ENCODE measurements at places on chromosomes 1 and 21.
A peak's percentile ranks its signal among the peaks of the same experiment; 100 is the strongest.

DNA sequence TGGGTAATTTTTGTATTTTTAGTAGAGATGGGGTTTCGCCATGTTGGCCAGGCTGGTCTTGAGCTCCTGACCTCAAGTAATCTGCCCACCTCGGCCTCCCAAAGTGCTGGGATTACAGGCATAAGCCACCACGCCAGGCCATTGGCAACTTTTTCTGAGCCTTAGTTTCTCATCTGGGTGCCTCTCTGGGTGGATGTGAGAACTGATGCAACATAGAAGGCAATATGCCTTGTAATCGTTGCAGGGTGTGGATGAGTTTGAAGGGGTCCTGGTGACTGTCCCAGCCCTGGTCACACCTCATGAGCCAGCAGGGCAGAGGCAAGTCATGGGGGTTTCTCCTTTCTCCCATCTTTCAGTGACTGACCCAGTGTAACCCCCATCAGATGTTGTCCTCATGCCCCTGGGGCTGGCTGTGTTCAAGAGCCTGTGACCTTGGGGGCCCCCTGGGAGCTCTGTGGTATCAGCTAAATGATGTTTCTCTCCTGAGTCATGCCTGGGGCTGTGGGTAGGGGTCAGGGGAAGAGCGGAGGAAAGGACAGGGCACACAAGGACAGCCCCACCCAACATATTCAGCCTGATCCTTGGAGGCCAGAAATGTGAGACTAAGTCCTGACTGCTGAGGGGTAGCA is 3.6 kb downstream of the COL9A2 start:
- DNase-seq, result no peak

- DNase-seq, result peak; percentile 31
These were observed 213.0 kb downstream of the LMX1A start for GRCh38 chr1:165143437-165144065.

- DNase-seq, result no peak
These were observed 105.4 kb downstream of the SPSB1 start for GRCh38 chr1:9397997-9398526.

DNA sequence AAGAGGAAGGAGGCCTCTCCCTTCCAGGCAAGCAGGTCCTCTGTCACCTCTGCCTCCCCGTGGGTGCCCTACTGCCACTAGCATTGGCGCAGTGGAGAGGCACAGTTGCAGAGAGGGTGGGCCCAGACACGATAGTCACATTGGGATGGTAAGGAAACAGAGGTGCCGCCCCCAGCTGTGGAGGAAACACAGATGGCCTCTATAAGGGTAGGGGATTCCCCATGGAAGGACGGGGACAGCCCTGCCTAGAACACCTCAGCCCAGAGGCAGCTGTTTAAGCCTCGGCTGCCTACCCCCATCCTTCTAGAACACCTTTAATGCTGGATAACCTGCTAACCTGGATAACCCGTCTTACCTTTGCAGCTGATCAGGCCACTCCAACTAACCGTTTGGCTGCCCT is 65.7 kb upstream of the CNTN2 start:
- no peak for DNase-seq

DNA sequence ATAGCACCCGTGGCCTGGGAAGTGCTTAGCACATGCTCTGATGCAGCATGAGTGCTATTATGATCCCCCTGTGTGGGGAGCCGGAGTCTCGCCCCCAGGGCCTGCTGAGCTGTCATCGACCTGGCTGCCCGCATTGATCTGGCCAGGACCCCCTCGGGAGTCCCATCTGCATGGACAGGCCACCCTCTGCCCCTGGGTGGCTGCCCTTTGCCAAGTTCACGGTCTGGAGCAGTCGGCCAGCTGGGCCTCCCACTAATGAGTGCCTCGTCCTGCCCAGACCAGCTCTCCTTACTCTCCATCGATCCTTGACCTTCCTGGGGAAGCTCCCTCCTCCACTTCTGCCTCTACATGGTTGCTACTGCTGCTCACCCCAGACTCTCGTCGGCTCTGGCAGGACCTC is 121.8 kb upstream of the RUNX3 start:
- no peak for DNase-seq

GRCh38 chr1:101150266-101150665 is 86.6 kb upstream of the S1PR1 start:
- DNase-seq, result no peak

GRCh38 chr1:66704177-66704875 is 47.9 kb upstream of the DYNLT5 start:
- DNase-seq, result no peak

DNA sequence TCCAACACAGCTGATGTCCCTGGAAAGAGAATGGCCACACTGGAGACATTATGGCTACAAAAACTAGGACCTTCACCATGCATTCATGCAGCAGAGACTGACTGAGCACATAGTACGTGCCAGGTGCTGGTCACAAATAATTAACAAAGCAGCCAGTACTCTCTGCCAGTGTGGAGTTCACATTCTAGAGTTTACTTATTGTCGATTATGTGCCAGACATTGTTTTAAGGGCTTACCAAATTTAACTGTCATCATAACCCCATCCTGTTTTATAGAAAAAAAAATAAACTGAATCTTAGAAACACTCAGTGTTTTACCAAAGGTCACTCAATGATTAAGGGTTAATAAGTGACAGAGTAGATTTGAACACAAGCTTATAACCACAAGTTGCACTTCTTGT is 143.3 kb downstream of the RRAGC start:
- DNase-seq, result no peak

GRCh38 chr1:180912801-180913565 is at the start of gene KIAA1614:
KIAA1614 (plus strand) TSS chr1:180912897; CDS start chr1:180913244, 347 bp downstream.
- no peak for DNase-seq

DNA sequence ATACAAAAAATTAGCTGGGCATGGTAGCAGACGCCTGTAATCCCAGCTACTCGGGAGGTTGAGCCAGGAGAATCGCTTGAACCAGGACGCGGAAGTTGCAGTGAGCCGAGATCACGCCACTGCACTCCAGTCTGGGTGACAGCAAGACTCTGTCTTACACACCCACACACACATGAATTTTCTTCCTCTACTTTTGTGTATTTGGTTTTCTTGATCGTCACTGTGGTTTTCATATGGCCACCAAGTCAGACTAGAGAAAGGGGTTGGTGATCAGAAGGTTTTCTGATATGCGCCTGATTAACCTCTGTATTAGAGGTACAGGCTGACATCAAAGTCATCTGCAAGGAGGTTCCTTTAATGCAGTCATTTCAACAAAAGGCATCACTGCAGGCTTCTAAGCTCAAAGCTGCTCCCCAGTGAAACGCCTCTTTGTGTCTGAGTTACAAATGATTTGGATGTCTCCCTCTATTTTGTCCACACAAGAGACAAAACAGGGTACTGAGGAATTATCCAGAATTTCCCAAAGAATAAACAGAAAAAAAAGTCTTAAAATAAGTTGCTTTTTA is 11.1 kb downstream of the SH2D1B start:
- DNase-seq, result no peak

- no peak for DNase-seq
These were observed 23.9 kb downstream of the VAV3 start for GRCh38 chr1:107941123-107941522.

DNA sequence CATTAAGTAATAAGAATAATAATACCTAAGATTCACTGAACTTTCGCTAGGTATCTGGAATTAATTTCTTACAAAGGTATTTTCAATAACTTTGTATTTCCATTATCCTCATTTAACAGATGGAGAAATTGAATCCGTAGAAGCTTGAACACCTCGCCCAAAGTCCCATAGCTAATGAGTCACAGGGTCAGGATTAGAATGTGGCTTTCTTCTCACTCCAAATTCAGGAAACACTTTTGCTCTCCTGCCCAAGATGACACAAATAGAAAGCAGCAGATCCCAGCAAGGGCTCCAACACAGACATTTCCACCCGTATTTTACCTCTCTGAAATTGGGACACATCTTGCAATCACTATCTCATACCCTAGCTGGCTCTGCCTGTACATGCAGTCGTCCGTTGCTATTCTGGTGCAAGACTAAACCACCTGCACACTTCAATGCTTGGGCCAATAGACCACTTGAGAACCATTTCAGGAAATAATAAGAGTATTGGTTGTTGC is 125.9 kb upstream of the GREM2 start:
- DNase-seq, result no peak

GRCh38 chr1:198677027-198677426 is 38.2 kb downstream of the PTPRC start:
- no peak for DNase-seq

- no peak for DNase-seq
These were observed 26.1 kb upstream of the SDC3 start for GRCh38 chr1:30934613-30935012.

GRCh38 chr1:227756172-227756959 is 21.1 kb downstream of the SNAP47 start:
- DNase-seq, result no peak

GRCh38 chr1:67818725-67819301 is 14.5 kb downstream of the GNG12 start:
- no peak for DNase-seq

- no peak for DNase-seq
These were observed 579.6 kb upstream of the NR5A2 start for GRCh38 chr1:199447906-199448305.

DNA sequence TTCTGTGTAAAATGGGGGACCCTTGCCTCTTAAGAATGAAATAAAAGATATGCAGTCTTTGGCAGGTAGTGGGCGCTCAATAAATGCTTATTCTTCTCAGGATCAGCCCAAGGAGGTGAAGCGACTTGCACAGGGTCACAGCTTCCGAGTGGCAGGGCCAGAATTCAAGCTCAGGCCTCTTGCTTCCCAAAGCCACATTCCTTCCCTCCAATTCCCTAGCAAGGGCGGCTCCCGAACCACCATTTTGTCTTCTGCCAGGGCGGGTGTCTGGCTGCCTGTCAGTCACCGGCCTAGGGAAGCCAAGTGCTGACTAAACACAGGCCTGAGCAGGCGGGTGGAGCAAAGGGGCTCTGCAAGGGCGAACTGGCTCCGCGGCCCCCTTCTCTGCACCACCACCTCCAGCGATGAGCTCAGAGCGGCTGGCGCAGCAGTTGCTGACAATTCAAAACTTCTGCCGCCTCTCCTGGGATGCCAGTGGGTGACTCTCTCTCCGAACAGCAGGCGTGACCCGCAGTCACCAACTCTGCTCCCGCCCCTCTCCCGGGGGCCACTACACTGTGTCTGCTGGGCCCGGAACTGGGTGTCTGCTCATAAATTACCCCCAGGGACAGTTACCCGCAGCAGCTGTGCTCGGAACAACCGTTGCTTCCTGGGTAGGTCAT is 10.8 kb downstream of the GPR3 start:
- no peak for DNase-seq

DNA sequence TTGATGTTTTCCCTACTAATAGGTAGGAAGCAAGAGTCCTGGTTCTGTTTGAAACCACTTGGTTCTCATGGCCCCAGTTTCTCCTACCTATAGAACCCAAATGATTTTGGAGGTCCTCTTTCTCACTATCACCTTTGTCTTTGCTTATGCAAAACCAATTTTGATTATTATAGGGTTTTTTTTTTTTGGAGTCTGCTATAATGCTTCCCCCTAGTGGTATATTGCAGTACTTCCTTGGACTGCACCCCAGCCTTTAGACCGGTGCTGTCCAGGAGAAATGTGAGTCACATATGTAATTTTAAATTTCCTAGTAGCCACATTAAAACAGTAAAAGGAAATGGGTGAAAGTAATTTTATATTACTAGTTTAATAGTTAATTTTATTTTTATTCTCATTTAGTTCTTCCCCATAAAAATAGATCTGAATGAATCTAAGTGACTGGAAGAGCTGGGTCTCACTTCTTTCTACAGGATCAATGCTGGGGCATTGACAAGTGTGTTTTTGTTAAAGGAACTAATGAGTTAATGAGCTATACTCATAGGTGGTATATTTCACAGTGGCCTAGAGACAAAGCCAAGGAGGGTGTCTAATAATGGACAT is 10.6 kb downstream of the FCMR start:
- no peak for DNase-seq

GRCh38 chr1:229042482-229042881 is 228.4 kb upstream of the RAB4A start:
- no peak for DNase-seq

- DNase-seq, result no peak
These were observed 14.6 kb upstream of the RPL5 start for GRCh38 chr1:92817137-92817697.

DNA sequence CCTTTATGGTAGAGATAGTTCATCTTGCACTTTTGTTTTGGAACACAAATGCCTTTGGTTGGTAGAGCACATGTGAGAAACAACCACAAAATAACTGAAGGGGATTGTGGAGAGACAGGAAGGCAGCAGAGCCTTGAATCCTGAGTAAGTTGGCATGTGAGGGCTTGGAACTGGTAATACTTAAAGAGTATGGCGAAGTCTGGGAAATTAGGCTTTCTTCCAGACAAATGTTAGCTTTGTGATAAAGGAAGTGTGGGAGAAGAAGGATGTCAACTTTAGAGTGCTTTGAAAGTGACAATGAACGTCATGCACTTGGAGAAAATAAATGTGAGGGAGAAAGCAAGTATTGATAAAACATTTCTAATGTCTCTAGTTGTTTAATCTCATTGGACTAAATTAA is 476.3 kb upstream of the ZRANB2 start:
- DNase-seq, result no peak

- DNase-seq, result no peak
These were observed 64.6 kb upstream of the TARDBP start for GRCh38 chr1:10947691-10948462.

GRCh38 chr1:228340686-228341449 is 65.8 kb downstream of the TRIM11 start:
- peak; percentile 66 for DNase-seq

- DNase-seq, result no peak
These were observed 12.4 kb downstream of the ZBTB18 start for GRCh38 chr1:244063498-244063897.

DNA sequence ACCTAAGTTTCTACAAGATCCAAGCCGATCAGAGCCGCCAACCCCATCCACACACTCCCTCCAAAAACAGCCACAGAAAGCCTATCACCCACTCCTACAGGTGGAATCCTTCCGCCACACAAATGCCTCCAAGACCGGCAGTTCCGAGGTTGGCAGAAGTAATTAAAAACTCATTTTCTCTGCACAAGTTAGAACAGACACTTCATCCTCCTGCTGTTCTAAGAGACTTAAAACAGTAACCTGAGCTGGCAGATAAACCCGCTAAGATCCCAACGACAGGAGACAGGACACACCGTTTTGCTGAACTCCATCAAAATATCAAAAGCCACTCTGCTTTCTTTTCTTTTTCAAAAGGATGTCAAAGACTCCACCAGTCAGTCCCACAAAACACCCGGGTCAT is 2.8 kb downstream of the SSBP3 start:
- DNase-seq, result no peak

- DNase-seq, result no peak
These were observed 11.4 kb downstream of the FLG2 start for GRCh38 chr1:152348447-152348846.
